ENCODE measurements at places on chromosomes 16 and 17.

- no peak for DNase-seq
Observed at GRCh38 chr17:35486920-35487732, 38.6 kb upstream of the SLFN13 start.

GRCh38 chr16:65704866-65705265, 583.0 kb upstream of the CDH11 start:
- no peak for DNase-seq

DNA sequence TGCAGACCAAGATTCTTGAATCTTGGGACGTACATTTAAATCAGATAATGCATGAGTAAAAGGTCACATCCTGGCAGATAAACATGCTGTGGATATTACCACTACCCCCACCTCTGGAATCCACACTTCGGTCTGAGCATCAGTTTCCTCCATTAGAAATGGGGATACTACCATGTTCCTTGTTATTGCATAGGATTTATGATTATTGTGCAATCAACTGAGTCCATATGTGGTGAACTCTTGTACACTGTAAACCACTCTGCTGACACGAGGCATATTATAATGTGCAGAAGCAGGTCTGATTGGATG, 108.7 kb downstream of the VAT1L start:
- DNase-seq: no peak

DNA sequence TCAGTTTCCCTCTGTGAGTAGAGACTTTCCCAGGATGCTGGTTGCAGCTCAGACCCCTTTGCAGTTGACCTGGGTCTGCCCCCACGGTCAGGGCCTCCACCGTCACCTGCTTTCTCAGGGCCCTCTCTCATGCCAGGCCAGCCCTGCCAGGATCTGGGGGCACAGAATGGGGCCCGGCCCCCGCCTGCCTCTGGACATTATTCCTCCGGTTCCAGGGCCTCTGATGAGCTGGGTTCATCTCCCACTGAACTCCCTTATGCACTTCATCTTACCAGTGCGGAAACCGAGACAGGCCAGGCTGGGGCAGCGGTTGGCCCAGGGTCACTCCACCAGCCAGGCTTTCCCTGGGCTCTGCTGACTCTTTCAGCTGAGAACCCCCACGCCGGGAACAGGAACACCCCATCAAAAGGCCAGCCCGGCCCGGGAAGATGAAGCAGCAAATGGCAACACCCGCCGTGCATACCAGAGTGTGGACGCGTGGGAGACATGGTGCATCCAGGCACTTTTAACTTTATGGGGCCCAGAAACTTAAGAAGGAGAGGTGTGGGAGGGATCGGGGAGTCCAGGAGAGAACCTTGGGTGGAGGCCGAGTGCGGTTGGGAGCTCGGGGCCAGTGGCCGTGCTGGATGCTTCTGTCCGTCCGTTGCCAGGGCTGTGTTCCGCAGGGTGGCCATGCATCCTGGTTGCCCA, 19.9 kb downstream of the ZNF469 start:
- no peak for DNase-seq

GRCh38 chr17:7634384-7634783, 4.4 kb downstream of the SHBG start:
- DNase-seq: peak; percentile 70
